ENCODE measurements at places on chromosomes 7 and 10.

DNA sequence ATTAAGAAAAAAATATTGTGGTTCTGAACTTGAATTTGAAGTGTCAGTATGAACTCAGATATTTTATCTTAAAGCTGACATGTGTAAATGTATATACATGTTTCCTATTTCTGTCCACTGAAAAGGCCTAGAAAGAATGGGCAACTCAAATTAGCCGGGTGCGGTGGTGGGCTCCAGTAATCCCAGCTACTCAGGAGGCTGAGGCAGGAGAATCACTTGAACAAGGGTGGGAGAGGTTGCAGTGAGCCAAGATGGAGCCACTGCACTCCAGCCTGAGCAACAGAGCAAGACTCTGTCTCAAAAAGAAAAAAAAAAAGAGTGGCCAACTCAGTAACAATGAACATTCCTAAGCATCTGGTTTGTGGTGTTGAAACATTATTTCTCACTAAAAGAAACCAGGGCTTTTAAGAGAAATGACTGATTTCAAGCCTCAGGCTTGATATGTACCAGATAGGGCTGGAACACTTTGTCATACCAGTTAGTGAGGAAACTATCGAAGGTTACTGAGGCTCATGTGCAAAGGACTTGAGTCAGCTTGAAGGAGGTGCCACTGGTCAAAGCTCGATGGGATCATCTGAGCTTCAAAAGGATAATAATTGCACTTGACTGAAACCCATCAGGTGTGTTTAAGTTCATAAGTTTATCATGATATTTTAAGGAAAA is 40.5 kb downstream of the AOAH start:
- no peak for DNase-seq
- H3K4me3 ChIP-seq: no peak overlapping the region
- H3K36me3 ChIP-seq: no peaks in the 10 kb centered on the region
- H3K27me3 ChIP-seq: no peaks in the 10 kb centered on the region
- H3K27ac ChIP-seq: no peak overlapping the region

GRCh38 chr7:65509368-65510186 is 135.9 kb downstream of the ZNF92 start:
- H3K27ac ChIP-seq: no peak overlapping the region
- no peaks in the 10 kb centered on the region for H3K4me1 ChIP-seq
- H3K4me3 ChIP-seq: peak overlapping the region; percentile 12
- H3K27me3 ChIP-seq: peaks cover 7% of the 10 kb centered on the region

DNA sequence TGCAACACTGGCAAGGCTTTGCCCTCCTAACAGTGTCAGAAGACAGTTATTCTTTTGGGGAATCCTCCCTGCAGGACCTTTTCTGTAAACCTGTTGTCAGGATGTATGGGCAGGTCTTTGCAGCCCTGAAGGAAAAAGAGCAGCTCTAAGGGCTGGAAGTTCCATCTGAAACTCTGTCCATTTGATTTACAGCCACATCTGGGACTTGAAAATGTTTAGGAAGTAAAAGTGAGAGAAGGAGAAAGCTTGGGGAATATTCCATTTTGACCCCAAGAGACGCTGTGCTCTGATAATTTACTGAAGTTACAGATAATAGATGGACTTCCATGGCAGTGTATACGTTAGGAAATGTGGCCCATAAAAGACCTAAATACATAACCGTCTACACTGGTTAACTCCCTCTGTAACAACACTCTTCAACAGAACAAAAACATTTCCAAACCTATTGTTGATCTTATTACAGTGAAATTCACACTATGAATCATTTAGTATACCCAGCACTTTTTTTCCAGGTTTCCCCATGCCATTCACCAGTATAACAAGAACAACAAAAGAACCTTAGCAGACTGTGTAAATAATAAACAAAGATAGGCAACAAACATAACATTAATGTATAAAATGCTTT is 89.1 kb downstream of the KIAA1549 start:
- no peaks in the 10 kb centered on the region for H3K36me3 ChIP-seq
- H3K27ac ChIP-seq: no peak overlapping the region
- no peaks in the 10 kb centered on the region for H3K27me3 ChIP-seq

- H3K36me3 ChIP-seq: no peaks in the 10 kb centered on the region
- H3K27ac ChIP-seq: no peak overlapping the region
- no peak for DNase-seq
- no peaks in the 10 kb centered on the region for H3K27me3 ChIP-seq
Observed at GRCh38 chr7:148115308-148115707, 475.3 kb upstream of the C7orf33 start.
